ENCODE measurements at places on chromosomes 4 and X. TPM values are rescaled to one million over a fixed set of nuclear protein-coding genes. Genes with fewer than 3 reads are reported as not detected.

Gene FGF2
- 3.3 TPM for total RNA-seq

Gene SULT1E1
- not detected for total RNA-seq

Gene TRMT10A
- 9.7 TPM for total RNA-seq

Gene NEK1
- total RNA-seq, result 6.4 TPM

Gene FGF5
- 5.4 TPM for total RNA-seq

Gene FAM9A
- not detected for total RNA-seq

Gene APBB2
- 39.1 TPM for total RNA-seq

Gene ACE2
- not detected for total RNA-seq

Gene TGIF2LX
- not detected for total RNA-seq

Gene CDS1
- 0.12 TPM for total RNA-seq

Gene EXOC1L
- not detected for total RNA-seq

Gene MAGEA2B
- total RNA-seq, result 16.1 TPM

Gene SPATA4
- not detected for total RNA-seq

Gene SPINK2
- total RNA-seq, result not detected

Gene CCNB3
- total RNA-seq, result 0.48 TPM

Gene GPR78
- total RNA-seq, result not detected

Gene PPP2R2C
- total RNA-seq, result 0.10 TPM

Gene KLF8
- 3.4 TPM for total RNA-seq

Gene CXorf49
- total RNA-seq, result not detected

Gene GAGE13
- 1.4 TPM for total RNA-seq

Gene CXCL10
- total RNA-seq, result 0.78 TPM

Gene ITIH6
- total RNA-seq, result 1.2 TPM

Gene PDLIM3
- total RNA-seq, result 13.6 TPM

Gene PPM1K
- 7.1 TPM for total RNA-seq

Gene THAP9
- 1.9 TPM for total RNA-seq

Gene SSX4B
- not detected for total RNA-seq

Gene NDST3
- not detected for total RNA-seq

Gene HTRA3
- 7.8 TPM for total RNA-seq

Gene ADH7
- not detected for total RNA-seq
